ENCODE measurements at places on chromosomes 6 and 20.

GRCh38 chr20:49268600-49269365 is 9.1 kb downstream of the ZNFX1 start:
- DNase-seq: no peak

DNA sequence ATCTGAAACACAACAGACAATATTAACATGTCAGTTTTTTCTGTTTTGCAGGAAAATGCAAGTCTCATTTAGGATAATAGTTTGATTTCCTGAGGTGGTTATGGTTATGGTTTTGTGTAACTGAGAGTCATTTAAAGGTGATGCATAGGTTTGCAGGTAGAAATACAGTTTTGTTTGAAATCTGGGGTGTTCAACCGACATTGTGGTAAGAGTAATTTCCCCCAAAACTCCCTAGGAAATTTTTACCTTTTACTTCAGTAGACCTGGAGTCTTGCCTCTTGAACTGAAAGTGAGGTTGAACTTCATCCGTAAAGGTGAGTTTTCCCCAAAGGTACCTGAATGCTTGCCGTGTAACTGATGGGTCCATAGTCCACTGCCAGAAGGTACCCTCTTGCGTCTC is 71.4 kb downstream of the JARID2 start:
- DNase-seq: no peak

GRCh38 chr20:53828088-53828681 is 234.5 kb upstream of the ZNF217 start:
- DNase-seq: no peak

DNA sequence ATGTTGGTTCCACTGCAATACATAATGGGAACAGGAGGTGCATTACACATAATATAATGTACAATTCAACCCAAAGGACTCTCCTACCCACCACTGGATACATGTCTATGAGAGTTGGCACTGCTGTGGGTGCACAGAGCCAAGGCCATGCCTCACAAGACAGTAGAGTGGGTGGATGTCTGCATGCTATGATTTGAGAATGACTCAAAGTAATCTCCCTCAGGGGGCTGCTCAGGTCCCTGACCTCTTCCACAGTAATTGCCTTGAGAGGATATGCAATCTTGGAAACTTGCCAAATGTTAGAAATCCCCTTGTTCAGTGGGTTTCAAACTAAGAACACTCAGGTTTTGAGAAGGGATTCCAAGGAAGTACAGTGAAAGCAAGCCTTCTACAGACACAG is 79.0 kb downstream of the ANKEF1 start:
- DNase-seq: no peak

GRCh38 chr6:110211753-110212152 is 31.5 kb downstream of the CDC40 start:
- no peak for DNase-seq

DNA sequence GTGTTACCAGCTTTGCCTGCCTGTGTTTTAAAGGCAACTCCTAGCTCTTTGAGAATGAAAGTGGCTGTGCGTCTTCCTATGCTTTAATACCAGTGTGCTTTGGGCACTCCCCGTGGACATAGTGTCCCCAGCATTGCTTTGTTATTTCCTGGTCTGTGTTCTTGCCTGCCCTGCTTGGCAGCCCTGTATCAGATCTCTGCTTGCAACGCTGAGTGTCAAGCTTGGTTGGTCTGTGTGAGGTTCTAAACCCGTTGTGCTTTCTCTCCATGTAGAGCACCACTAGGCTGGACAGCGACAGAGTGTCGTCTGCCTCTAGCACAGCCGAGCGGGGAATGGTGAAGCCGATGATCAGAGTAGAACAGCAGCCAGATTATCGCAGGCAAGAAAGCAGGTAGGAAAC is 80.2 kb downstream of the AFDN start:
- DNase-seq: no peak

DNA sequence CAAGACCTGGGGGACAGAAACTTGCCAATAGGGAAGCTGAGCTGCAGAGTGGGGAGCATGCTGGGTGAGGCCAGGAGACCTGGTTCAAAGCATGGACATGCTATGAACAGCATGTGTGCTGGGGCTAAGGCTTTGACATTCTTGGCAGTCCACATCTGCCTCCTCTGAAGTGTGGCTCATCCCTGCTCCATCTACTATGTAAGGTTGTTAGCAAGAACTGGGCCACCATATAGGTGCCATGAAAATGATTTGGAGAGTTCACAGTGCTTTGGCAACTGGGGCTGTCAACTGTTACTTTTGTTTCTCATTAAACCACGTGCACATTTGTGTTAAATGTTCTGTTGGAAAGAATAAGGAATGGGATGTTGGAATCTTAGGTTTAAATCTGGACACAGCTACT is 311.1 kb downstream of the CDC5L start:
- DNase-seq: no peak

DNA sequence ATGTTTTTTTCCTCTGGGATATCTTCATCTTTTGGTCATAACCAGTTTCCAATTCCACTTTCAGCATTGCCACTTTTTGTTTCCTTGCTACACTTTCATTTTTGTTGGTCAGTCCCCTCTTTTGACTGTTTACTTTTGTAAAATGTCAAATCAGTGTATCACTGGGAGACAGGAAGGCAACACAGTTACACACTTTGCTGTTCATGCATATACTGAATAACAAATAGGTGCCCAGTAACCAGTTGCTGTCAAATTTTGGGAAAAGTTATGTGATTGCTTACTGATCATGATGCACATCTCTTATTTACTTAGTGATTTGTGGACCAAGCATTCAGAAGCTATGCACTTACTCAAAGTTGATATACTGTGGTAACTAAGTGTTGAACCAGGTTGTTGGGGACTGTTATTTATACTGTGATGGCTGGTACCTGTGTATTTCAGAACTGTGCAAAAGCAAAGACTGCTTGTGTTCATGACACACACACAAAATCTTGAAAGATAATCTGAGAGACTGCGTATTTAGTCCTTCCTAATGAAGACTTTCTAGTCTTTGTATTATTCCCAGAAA is 41.0 kb downstream of the ZNF292 start:
- DNase-seq: peak; percentile 16

DNA sequence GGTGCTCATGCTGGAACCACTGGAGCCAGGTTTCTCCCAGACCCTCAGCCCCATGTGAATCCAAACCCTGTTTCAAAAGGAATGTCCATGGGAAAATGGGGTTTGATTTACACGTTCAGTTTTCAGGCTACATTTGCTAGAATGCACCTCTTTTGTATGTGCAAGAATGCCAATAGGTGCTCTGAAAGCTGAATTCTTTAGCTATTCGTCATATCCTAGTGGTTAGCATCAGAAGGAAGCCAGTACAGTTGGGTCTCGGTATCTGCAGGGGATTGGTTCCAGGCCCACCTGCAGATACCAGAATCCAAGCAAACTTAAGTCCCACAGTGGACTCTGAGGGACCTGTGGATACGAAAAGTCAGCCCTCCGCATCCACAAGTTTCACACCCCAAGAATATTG is 93.4 kb downstream of the UST start:
- DNase-seq: no peak

DNA sequence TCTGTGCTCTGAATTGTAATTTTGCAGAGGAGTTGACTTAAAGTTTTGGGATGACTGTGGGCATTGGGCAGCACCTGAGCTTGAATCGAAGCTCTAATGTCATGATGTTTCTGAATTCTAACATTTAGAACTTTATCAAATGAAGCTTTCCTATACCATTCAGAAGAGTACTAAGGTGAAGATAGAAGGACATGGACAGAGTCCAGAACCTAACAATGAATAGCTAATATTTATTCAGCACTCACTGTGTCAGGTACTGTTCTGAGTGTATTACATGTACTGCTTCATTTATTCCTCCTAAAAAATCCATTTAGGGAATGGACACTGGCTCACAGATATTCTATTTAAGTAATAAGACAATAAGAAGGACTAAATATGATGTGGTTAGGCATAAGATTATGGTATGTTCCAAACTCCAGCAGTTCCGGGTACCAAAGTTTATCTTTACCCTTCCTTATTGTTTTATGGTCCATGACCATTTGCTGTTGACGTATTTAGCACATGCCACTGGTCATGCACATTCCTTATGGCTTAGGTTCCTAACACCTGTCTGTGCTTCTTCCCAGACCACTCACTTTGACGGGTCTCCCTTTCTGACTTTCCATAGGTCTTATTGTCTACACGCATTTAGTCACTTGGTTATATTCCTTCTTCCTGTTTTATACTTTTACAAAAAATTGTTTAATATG is 20.3 kb downstream of the BCKDHB start:
- no peak for DNase-seq

- no peak for DNase-seq
Observed at GRCh38 chr20:58213121-58213520, 15.3 kb downstream of the ANKRD60 start.

DNA sequence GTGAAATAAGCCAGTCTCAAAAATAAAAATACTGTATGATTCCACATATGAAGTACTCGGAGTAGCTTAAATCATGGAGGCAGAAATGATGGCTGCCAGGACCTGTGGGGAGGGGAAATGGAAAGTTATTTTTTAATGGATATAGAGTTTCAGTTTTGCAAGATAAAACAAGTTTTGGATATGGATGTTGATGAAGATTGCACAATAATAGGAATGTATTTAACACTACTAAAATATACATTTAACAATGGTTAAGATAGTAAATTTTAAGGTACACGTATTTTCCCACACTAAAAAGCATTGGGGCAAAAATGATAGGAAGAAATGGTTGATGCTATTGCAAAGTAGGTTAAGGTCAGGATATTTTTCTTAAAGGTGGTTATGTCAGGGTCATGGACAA is 1058.9 kb upstream of the MAP3K7 start:
- no peak for DNase-seq

DNA sequence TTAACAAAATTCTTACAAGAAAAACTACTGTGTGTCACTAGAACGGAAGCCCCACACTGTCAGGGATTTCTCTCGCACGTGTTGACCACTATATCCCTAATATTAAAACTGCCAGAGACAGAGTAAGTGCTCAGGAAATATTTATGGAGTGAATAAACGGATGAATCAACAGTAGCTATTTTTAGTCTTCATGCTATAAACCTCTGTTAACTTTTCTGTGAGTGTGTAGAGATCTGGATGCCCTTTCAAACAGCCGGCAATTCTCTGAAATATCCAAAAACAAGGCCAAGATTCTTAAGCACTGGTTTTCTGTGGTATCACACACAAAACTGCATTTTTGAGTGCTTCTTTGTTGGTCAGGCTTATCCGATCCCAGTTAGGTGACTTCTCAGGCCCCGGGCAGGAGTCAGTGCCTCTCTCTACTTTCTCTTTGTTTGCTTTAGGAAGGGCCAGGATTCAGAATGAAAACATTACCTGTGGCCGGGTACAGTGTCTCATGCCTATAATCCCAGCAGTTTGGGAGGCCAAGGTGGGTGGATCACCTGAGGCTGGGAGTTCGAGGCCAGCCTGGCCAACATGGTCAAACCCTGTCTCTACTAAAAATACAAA is 15.7 kb downstream of the ATP9A start:
- no peak for DNase-seq

GRCh38 chr6:152267967-152268845 is 369.0 kb downstream of the SYNE1 start:
- peak; percentile 39 for DNase-seq

DNA sequence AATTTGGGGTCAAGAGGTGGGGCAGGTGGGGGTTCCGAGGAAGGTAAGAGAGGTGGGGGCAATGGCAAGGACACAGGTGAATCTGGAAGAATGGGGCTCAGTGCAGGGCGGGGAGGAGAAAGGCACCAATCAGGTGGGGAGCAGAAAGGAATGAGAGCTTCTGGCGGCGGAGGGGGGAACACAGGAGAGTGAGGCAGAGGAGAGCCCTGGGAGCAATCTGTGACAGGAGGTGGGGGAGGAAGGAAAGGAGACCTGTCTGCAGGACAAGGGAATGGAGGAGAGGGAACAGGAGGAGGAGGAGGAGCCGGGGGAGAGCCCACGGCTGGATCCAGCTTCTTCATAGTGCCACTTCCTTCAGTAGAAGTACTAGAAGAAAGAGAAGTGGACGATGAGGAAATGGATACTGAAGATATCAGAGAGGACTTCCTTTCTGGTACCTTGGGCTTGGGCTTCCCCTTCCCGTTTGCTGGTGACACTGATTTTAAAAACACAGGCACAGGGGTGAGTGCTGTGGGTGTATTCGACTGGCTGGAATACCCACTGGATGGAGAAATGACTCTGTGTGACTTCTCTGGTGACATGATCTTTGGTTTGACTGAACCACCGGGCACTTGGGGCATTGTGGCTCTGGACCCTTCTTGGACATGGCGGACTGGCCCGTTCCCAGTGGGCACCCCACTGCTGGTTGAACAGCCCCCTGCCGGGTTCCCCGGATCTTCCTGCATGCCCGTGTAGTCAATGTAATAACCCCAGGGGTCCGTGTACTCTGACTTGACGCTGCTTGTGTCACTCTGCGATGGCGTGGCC is 27.4 kb downstream of the HEBP2 start:
- no peak for DNase-seq

GRCh38 chr6:170229851-170230519 is 60.9 kb downstream of the DLL1 start:
- DNase-seq: no peak

- DNase-seq: no peak
Observed at GRCh38 chr6:134358320-134358719, 40.4 kb upstream of the SGK1 start.

GRCh38 chr6:170048615-170049256 is 242.1 kb downstream of the DLL1 start:
- DNase-seq: no peak

GRCh38 chr6:80214436-80215022 is 108.1 kb downstream of the BCKDHB start:
- DNase-seq: peak; percentile 49

GRCh38 chr6:128174724-128175123 is 273.9 kb upstream of the THEMIS start:
- no peak for DNase-seq

DNA sequence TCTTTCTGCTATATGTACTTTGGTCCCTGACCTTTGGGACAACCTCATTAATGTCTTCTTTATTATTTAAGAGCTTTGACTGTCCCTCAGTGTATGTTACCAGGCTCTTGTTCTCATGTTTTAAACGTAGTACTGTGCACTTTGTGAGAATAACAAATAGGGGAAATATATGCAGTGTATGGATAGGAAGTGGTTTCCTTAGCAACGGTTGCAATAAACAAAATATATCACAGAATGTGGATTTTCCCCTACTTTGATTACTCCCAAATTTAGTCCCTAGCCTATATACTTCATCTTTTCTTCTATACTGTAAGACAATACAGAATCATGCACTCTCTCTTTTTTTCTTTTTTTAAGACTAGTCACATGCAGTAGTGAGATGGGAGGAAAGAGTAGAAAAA is 123.8 kb upstream of the AKIRIN2 start:
- DNase-seq: no peak

- peak; percentile 12 for DNase-seq
Observed at GRCh38 chr6:57173886-57174510, 1.9 kb downstream of the BAG2 start.

Measured in activated CD4-positive, alpha-beta T cell treated with anti-CD3 and anti-CD28 coated beads, Interleukin-2, Interleukin-6, amounts not matched to agents 100 ng/mL and 50 ng/mL, durations not matched to agents 16 hours and 8 hours (primary cell).